Stimulated activated memory B cell treated with anti-CD40 and anti-IgM and Interleukin-4, amounts not matched to agents 10 μg/mL and 1 μg/mL and 100 μg/mL, for 72 hours (primary cell): ENCODE measurements at places on chromosomes 11 and 22.

DNA sequence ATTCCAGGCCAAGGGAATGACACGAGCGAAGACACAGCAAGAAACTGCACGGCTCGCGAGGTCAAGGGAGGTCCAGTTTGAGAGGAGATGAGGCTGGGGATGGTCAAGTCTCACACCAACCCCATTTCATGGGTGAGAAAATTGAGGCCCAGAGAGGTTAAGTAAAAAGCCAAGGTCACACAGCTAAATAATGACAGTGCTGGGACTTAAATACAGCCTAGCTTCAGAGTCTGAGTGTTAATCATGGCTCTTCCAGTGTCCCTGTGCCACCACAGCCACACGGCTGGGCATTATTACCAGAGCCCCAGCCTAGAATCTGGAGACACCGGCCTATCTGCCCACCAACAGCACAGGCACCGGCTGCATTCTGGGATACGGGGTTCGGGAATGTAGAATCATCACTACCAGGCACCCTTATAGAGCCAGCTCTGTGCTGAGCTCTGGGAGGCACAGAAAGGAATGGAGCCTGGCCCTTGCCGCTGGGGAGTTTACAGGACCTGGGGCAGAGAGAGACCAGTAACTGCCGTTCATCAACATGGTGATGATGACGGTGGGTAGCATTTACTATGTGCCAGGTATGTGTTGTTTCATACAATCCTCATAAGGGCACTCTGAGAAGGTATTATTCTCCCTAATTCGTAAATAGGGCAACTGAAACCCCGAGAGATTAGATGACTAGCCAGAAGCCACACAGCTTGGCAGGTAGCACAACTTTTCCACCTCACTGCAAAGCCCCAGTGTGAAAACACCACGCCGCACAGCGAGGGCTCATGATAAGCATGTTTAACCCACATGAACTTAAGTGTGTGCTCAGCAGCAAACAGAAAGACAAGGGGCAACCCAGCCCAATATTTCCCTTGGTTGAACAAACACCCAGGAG lies 51.8 kb downstream of the CD6 start:
- peak overlapping the region; percentile 72 for H3K27ac ChIP-seq
- H3K4me1 ChIP-seq: peaks cover 79% of the 10 kb centered on the region
- peaks cover 8% of the 10 kb centered on the region for H3K36me3 ChIP-seq
- H3K27me3 ChIP-seq: no peaks in the 10 kb centered on the region

- H3K27me3 ChIP-seq: no peaks in the 10 kb centered on the region
- no peak overlapping the region for H3K27ac ChIP-seq
- ATAC-seq: no peak
- peaks cover 52% of the 10 kb centered on the region for H3K36me3 ChIP-seq
- H3K4me1 ChIP-seq: peaks cover 5% of the 10 kb centered on the region
Observed at GRCh38 chr22:26753125-26753862, 95.9 kb downstream of the MIAT start.

DNA sequence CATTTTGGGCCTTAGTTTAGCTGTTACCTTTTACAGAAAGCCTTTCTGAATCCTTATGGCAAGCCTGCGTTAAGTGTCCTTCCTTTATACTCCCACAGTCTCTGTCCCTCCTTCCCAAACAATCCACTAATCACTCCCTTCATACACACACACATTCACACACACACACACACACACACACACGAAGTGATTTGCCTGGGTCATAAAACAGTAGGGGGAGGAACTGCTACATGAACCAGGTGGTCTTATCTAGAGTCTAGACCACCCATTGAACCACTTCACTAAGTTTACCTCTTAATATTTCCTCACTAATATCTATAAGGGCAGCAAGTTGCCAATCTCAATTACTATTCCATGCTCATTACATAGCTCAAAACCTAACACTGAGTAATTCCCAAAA lies 196.7 kb upstream of the GUCY1A2 start:
- ATAC-seq: no peak
- H3K4me1 ChIP-seq: no peaks in the 10 kb centered on the region
- H3K27me3 ChIP-seq: peaks cover 8% of the 10 kb centered on the region
- no peak overlapping the region for H3K4me3 ChIP-seq
- H3K27ac ChIP-seq: no peak overlapping the region
- H3K36me3 ChIP-seq: no peaks in the 10 kb centered on the region

DNA sequence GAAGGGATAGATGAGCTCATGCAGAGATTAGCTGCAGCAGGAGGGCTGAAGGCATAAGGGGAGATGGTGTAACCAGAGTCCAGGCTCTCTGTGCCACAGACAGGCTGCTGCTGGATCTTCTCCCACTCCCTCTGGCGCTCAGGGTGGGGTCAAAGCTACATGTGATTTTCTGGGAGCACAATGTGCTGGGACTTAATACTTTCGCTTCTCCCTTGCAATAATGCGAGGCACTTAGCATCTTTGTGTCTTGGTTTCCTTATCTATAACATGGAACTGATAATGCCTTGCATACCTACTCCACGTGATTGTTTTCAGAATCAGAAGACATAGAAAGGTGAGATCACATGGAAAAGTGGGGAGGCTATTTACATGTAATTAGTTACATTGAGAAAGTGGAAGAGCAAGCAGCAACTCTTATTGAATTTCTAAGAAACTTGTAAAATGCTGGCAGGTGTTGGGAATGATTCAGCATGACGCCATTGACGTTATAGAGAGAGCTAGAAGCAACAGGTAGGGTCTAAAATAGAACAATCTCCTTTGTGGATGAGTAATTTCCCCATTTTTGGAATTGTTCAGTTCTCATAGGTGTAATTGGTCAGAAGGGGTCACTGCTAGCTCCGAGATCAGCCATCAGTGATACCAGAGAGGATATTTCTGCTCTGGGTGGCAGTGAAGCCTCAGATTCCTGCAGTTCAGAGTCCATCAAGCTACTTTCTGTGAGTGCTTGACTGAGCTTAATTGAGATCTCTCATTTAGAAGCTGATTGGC lies 8.2 kb upstream of the OR9I1 start:
- H3K4me1 ChIP-seq: no peaks in the 10 kb centered on the region
- no peak for ATAC-seq
- H3K4me3 ChIP-seq: no peak overlapping the region

DNA sequence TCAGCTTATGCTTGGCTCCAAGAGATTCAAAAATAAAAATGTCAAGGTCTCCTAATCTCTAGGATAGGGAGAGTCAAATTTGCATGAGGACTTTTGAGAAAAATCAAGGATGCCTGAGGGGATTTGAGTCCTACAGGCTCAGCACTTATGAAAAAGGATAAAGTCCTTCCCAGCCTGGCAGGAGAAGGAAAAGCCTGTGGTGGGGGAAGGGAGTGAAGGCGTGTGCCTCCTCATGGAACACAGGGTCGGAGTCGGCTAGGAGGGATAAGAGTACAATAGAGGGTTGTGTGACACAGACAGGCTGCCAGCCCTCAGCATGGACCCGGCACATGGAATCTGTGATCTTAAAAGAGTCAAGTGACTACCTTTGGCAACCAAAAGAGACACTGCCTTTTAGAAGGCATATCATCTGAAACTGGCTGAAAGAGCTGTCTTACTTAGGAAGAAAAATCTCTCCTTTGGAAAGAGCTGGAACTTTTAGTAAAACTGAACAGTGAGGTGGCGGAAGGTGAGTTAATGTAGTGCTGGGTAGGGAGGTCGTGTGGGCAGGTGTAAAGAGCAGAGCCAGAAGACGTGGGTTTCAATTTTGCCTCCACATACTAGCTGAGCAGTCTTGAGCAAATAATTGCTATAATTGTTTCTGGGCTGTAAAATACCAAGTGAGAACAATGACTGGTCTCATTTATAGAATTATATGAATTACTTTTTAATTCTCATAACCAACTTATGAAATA lies 58.8 kb upstream of the RDX start:
- H3K4me3 ChIP-seq: no peak overlapping the region
- no peaks in the 10 kb centered on the region for H3K27me3 ChIP-seq
- peaks cover 5% of the 10 kb centered on the region for H3K4me1 ChIP-seq
- no peak for ATAC-seq

DNA sequence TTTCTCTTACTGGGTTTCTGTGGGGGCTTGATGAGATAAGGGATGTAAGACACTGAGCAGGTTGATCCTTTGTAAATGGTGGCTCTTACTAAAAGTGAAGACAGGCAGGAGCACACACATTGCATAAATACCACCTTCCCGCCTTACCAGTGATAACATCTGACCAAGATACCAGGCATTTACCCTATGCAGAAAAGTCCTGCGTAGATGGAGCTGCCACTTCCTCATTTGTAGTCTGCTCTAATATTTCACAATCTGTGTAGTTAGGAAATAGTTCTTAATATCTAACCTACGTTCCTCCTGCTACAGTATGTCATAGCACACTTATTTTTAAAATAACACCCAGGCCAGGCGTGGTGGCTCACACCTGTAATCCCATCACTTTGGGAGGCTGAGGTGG lies 23.9 kb upstream of the SWAP70 start:
- H3K27ac ChIP-seq: peak overlapping the region; percentile 76
- H3K4me3 ChIP-seq: no peak overlapping the region
- no peaks in the 10 kb centered on the region for H3K36me3 ChIP-seq

DNA sequence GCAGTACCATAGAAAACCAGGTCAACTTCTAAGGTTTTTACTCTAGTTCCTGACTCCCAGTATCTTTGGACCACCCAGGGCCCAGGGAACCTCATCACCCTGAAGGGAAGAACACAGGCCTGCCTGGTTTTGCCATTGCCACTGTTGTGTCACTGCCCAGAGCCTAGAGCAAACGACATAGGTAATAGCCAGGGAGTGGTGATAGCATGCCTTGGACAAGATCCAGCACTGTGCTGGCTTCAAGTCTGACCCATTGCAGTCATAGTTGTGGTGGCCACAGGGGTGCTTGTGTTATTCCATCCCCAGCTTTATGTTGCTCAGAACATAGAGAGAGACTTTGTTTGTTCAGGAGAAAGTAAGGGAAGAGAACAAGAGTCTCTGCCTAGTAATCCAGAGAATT lies 2310.2 kb downstream of the LRRC4C start:
- no peak overlapping the region for H3K27ac ChIP-seq
- ATAC-seq: no peak
- H3K27me3 ChIP-seq: no peaks in the 10 kb centered on the region
- H3K36me3 ChIP-seq: no peaks in the 10 kb centered on the region

DNA sequence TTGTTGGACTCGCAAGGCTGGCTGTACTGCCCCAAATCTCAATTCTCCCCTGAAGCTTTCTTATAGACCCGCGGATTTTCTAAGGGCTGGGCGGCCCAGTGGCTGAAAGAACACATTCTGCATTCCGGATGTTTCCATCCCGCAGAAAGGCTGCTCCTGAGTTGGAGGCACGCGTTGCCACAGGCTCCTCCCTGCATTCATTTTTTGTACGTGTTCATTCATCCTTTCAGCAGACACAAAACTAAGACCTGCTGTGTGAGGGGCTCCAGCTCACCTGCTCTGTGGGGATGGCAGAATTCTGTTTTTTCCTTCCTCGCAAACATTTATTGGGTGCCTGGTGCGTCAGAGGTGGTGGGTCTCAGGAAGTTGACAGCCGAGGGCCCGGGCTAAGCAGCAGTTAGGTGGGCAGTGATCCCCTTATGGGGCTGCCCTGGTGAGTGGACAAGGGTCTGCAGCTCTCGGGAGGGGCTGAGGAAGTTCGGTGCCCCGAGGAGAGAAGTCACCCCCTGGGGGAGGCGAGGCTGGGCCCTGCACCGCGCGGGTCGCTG lies 23.7 kb downstream of the SHANK3 start:
- no peak overlapping the region for H3K4me3 ChIP-seq
- ATAC-seq: no peak
- H3K36me3 ChIP-seq: no peaks in the 10 kb centered on the region
- no peaks in the 10 kb centered on the region for H3K4me1 ChIP-seq

DNA sequence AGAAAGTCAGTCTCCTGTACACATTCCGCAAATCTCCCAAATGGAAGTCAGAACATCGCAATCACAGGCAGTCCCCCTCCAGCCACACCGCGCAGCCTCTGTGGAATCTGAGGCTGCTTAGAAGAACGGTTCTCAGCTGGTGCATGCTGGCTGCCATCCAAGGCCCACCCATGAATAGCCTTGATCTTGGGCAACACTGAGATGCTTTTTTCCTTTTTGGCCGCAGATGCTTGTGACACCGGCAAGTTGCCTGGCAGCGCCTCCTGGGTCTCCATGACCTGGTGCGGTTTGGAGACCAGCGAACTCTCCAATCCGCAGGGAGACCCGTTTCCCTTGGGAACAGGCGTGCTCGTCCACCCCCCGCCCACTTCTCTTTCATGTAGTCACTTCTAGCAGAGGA lies 26.3 kb upstream of the PHF21B start:
- no peaks in the 10 kb centered on the region for H3K36me3 ChIP-seq
- no peaks in the 10 kb centered on the region for H3K4me1 ChIP-seq
- H3K27me3 ChIP-seq: peaks cover 29% of the 10 kb centered on the region
- H3K4me3 ChIP-seq: no peak overlapping the region

DNA sequence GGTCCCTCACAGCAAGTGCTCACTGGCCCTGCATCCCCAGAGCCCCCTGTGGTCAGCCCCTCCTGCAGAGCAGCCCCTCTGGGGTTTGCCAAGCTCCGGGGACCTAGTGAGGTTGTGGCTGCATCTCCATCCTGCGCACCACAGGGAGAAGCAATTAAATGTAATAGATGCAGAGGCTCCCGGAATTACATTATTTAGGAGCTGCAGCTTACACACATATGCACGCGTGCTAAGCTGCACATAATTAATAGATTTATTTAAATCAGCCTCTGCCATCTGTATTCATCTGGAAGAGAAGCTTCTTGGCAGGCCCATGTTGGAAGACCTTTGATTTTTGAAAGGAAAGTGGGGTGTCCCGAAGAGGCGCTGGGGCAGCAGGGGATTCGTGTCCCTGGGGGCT lies 1271.5 kb downstream of the BRD1 start:
- no peak for ATAC-seq
- H3K27ac ChIP-seq: no peak overlapping the region
- H3K4me1 ChIP-seq: no peaks in the 10 kb centered on the region
- H3K27me3 ChIP-seq: no peaks in the 10 kb centered on the region
- no peak overlapping the region for H3K4me3 ChIP-seq
- no peaks in the 10 kb centered on the region for H3K36me3 ChIP-seq

DNA sequence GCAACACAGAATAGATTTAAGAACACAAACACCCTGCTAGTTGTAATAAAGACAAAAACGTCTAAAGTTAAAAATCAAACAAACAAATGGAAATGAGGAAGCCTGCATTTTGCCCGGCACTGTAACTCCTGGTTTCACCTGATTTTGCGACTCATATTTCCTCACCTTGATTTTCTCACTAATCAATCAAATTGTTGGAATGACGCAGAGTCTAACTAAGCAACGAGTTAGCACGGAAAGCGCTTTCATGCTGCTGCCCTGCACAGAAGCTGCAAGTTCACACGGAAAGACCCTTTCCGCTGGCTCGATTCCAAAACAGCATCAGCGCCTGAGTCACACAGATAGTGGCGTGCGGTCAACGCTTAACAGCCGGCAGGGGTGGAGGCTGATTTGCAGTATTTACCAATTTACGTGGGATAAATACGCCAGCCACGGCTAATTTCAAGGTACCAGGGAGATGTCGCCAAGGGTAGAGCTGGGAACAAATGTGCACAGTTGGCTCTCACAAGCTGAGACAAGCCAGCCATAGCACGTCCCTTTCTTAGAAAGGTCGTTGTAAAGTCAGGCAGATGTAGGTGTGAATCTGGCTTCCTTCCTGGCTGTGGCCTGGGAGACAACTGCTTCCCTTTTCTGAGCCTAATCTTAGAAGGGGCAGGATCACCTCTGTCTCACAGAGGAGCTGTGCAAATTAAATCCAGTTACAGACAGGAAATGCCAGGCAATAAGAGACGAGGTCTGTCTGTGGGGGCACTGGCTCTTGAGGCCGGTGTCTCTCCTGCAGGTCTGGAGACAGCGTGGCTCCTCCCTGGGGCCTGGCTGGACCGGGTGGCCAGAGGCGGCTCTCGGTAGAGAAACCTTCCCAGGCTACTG lies 76.9 kb upstream of the TTLL12 start:
- H3K4me3 ChIP-seq: peak overlapping the region; percentile 65
- ATAC-seq: peak; percentile 87
- peaks cover 24% of the 10 kb centered on the region for H3K4me1 ChIP-seq
- peaks cover 40% of the 10 kb centered on the region for H3K27me3 ChIP-seq

- peaks cover under 1% of the 10 kb centered on the region for H3K36me3 ChIP-seq
- no peak for ATAC-seq
- H3K4me1 ChIP-seq: peaks cover 27% of the 10 kb centered on the region
Observed at GRCh38 chr11:110196241-110196754, 100.1 kb downstream of the RDX start.
